Ovary (tissue), 10 donors: ENCODE measurements at places on chromosomes 11 and 22.

DNA sequence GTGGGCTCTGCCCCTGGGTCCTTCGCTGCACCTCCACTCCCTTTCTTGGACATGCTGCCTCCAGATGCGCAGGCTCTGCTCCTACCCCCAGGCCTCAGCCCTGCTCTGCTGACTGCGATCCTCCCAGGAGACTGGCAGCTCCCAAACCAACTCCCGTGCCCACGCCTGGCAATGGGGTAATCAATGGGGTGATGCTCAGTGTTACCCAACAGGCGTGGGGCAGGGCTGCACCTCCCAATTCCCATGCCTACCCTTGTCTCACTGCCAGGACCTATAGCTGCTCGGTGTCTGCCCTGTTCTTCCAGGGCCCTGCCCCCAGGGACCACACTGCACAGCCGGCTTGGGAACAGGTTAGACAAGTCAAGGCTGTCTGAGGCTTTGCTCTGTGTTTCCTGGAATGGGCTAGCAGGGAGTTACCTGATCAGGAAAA lies at the start of gene ALDH3B2:
Gene ALDH3B2, minus strand, starts transcription at position 182 of the 430 bp plus-strand sequence. CDS start 7,688 bp downstream, outside the sequence.
- DNase-seq, result no peak

- no peak for DNase-seq
These were observed 10.7 kb downstream of the RTN4R start for GRCh38 chr22:20257212-20258020.

- DNase-seq, result no peak
These were observed 762 bp downstream of the CRELD2 start for GRCh38 chr22:49918911-49919881.

- DNase-seq, result peak; percentile 76
These were observed at the start of gene OR52N2 for GRCh38 chr11:5808500-5809121. Gene OR52N2, plus strand, starts transcription at chr11:5808924. Its CDS starts 11,412 bp downstream, at chr11:5820336.

DNA sequence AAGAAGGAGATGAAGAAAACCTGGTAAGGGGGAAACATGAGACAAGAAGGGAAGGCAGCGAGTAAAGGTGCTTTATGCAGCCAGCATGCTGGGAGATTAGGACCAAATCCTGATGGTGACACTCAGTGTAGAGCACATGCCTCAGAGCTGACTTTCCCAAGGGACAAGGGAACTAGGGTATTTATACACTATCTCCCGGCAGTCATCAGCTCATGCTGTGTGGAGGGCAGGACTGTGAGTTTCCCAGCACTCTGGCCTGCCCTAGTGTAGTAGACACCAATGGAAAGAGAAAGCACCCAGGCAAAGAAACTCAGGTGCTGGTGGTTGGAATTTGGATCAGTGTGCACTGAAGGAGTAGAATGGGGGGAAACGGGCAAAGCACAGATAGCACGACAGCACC lies 128.3 kb upstream of the CSNK2A3 start:
- no peak for DNase-seq

GRCh38 chr11:125388611-125389010 lies 107.5 kb downstream of the FEZ1 start:
- DNase-seq, result no peak

DNA sequence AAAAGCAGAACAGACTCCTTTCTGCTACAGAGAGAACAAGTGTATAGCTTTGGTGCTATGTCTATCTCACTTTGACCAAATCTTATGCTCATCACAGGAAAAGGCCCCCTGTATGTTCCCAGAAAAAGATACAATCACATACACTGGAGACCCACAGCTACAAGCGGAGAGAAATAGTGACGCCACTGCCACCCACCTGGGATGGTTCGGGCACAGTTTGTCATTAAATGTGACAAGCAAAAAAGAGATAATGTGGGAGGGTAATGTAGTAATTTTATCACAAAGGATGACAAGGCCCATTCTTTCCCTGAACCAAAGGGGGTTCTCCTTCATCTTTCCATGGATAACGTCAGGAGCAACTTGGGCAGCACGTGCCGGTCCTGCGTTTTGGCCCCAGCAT lies 32.0 kb downstream of the THOC5 start:
- no peak for DNase-seq

GRCh38 chr11:124756033-124756752 lies 4.1 kb upstream of the VSIG2 start:
- DNase-seq, result no peak

DNA sequence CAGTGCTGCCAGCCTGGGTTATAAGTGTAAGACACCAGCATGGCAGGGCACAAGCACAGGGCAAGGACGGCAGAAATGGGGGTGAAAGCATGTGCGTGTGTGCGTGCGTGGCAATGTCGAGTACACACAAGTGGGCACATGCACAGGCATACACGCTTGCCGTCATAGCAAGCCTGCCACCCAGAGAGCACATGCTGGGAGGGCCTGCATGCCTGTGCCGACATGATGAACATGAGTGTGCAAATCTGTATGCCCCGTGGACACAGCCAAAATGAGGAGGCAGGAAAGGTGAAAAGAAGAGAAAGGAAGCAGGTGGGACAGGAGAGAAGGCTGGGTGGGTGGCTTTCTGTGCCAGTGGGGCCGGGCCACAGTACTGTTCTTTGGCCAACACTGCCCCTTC lies 62.9 kb downstream of the NECTIN1 start:
- DNase-seq, result no peak

GRCh38 chr22:24066865-24067264 lies 55.8 kb downstream of the CABIN1 start:
- no peak for DNase-seq

- DNase-seq, result no peak
These were observed 20.0 kb upstream of the LMO1 start for GRCh38 chr11:8283465-8284230.

- DNase-seq, result no peak
These were observed 91.8 kb downstream of the APIP start for GRCh38 chr11:34824425-34824824.

GRCh38 chr11:126702987-126703386 lies 297.6 kb downstream of the KIRREL3 start:
- DNase-seq, result no peak

- DNase-seq, result no peak
These were observed 93.4 kb upstream of the BIRC3 start for GRCh38 chr11:102223859-102224258.

DNA sequence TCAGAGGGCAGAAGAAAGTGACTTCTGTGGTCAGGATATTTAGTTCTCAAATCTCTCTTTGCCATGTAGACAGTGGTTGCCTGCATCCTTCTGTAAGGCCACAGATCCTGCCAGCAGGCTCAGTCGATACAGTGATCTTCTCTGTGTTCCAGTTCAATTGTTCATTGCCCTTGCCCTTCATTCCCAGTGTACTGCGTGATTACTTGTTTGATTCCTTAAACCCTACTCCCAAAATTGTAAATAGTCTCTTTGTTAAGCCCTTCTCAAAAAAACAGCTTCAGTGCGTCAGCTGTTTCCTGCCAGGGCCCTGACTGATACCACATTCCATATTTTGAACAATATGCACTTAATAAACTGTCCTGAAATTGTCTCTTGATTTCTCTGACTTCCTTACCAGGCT lies 9.3 kb upstream of the TYR start:
- no peak for DNase-seq

GRCh38 chr22:37488337-37489135 lies 2.4 kb upstream of the MFNG start:
- DNase-seq, result no peak

GRCh38 chr11:73932781-73933180 lies 18.0 kb upstream of the DNAJB13 start:
- DNase-seq, result no peak

DNA sequence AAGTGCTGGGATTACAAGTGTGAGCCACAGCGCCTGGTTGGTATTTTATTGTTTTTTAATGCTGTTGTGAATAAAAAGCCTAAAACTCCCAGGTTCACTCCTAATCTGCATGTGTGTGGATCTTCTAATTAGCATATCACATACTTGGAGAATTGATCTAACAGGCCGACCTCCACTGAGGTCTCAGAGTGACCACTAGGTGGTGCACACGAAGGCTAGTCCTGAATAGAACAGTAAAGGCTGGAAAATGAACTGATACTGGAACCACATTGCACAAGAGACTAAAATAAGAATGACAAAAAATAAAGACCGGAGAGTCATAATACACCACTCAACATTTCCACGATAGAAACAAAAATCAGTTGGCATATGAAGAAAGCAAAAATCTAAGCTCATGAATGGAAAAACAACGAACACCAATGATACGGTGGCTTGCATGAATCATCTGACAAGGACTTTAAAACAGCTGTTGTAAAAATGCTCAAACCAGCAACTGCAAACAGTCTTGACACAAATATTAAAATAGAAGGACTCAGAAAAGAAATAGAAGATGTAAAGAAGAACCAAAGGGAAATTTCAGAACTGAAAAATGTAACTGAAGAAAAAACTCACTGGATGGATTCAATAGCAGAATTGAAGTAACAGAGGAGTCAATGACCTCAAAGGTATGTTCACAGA lies 19.2 kb downstream of the PIM3 start:
- DNase-seq, result no peak

GRCh38 chr11:15716550-15716949 lies 601.8 kb downstream of the INSC start:
- DNase-seq, result no peak

DNA sequence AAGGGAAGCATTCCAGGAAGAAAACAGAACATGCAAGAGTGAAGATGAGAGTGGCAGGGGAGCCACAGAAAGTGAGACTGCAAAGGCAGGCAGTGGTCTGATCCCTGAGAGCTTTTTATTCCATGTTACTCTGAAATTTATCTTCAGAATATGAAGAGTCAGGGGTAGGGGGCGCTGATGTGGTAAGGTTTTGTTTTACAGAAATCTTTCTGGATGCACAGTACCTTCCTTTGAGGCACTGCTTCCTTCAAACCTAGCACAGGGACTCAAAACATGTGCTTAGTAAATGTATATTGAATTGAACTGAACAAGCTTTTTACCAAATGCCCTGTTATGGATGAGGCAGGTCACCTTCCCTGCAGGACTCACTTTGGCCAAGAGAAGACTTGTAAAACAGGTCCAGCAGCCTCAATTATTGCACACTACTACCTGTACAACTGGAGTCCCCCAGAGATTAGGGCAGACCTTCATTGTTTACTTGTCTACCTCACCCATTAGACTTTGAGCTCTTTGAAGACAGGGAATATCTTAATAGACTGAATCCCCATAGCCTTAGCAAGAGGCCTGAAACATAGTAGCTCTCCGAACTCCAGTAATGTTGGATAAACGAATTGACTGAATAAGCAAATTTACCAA lies 2.2 kb downstream of the PAK1 start:
- no peak for DNase-seq

GRCh38 chr11:45880772-45881570 lies 4.5 kb upstream of the MAPK8IP1 start:
- DNase-seq, result peak; percentile 50

GRCh38 chr22:31977141-31977841 lies 33.0 kb downstream of the YWHAH start:
- peak; percentile 47 for DNase-seq

DNA sequence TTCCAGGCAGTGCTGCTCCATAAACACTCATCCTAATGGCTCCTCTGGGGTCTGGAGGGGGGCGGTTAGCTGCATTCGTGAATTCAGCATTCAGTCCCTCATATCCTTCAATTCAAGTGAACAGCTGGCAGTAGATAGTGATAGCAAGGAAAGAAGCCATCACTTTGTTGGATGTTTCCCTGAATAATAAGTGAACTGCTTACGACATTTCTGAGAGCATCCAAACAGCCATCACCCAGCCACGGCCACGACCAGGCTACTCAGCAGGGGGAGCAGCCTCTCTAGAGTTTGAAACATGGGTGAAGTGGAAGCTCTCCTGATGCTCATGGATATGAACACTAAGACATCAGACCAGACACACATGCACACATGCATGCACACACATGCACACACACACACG lies 163.6 kb downstream of the NTM start:
- no peak for DNase-seq

DNA sequence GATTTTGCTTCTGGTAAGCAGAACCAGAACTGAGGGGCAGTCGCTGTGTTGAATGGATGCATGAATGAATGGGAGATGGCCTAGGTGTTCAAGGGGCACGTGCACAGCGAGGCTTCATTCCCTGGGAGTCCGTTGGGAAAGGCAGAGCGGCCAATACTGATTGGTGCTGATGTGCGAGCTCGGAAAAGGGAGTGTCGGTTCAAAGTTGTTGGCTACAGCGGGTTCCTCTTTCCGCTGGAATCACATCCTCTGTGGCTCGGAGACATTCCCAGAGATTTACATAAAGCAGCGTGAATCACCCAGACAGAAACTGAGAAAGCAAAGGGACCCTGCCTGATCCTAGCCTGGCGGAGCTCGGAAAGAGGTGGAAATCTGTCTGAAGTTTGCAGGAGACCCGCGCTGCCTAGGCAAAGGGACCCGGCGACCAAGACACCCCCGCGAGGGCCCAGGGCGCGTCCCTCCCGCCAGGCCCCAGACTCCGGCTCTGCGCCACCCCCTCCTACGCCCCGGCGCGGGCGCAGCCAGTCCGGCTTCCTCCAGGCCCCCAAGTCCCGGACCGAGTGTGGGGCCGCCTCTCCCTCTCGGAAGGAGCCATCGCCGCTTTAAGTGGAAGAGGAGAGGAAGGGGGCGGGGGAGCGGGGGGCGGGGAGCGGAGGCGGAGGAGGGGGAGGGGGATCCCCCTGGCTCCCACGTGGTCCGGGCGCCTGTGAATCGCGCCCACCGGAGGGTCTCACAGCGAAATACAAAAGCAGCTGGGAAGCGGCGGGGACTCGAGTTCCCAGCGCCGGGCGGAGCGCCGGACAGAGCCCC lies at the start of gene FJX1:
Gene FJX1, plus strand, starts transcription at position 774 of the 810 bp plus-strand sequence. CDS start 177 bp downstream, outside the sequence.
- peak; percentile 77 for DNase-seq

DNA sequence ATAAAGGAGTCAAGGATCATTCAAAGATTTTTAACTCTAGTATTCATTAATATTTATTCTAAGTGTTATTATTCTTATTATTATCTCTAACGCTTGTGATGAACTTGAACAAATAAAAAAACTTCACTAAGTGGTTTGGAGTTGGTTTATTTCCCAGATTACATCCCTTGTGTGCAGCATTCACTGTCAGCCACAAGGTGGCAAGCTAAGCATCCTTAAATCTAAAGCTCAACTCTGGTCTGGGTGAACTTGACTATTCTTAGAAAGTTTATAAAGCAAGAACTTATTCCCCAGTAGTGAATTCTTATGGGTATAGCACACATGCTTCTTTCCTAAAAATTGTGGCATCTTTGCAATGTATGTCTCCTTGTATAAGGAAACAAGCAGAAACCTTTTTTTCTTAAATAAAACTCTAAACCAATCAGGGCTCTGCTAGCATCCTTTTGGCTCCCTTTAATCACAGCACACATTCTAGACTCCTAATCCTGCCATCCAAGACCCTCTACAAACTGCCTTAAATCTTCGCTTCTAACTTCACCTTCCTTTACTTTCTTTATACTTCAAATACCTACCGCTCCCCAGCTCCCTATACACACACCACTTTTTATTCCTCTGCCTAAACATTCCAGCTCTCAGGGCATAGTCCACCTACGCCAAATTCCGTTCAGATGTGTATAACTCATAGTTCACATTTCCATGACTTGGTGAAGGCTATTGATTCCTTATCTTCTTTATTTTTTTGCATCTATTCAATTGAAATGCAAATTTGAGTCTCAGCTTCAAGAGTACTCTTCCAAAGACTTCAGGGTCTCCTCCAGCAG lies 1068.8 kb downstream of the DLG2 start:
- DNase-seq, result no peak

- DNase-seq, result no peak
These were observed 627 bp downstream of the ASCL2 start for GRCh38 chr11:2269601-2270321.

GRCh38 chr11:91219535-91219934 lies 996.7 kb upstream of the CHORDC1 start:
- no peak for DNase-seq

- no peak for DNase-seq
These were observed 44.9 kb downstream of the OR4C46 start for GRCh38 chr11:54558919-54559318.
